ENCODE measurements at places on chromosomes 11 and 22.

DNA sequence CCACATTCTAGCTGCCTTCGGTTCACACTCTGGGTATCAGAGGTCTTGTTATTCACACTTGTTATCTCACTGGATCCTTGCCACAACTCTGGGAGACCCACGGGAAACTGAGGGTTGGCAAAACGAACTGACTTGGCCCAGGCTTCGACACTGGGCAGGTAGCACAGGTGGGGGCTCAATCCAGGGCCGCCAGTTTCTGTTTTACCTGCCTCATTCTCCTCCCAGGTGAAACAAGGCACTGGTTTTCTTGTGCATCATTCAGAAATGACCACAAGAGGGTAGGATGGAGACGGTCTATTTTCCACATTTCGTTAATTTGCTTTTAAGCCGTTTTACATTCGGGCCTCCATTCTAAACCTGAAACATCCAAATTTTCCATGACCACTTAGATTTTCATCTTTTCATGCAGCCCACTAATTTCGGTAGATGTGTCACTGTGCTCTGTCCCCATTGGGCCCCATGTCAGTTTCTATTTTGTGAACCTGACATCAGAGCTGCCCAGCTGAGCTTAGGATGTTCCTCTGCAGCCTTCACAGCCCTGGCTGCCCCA is 108.1 kb downstream of the KIAA1671 start:
- no peak for DNase-seq

GRCh38 chr11:15104166-15104565 is 10.6 kb upstream of the INSC start:
- DNase-seq, result no peak

GRCh38 chr22:39916496-39916895 is 15.6 kb downstream of the GRAP2 start:
- no peak for DNase-seq

- DNase-seq, result no peak
Observed at GRCh38 chr22:27546157-27546935, 255.2 kb downstream of the MN1 start.

DNA sequence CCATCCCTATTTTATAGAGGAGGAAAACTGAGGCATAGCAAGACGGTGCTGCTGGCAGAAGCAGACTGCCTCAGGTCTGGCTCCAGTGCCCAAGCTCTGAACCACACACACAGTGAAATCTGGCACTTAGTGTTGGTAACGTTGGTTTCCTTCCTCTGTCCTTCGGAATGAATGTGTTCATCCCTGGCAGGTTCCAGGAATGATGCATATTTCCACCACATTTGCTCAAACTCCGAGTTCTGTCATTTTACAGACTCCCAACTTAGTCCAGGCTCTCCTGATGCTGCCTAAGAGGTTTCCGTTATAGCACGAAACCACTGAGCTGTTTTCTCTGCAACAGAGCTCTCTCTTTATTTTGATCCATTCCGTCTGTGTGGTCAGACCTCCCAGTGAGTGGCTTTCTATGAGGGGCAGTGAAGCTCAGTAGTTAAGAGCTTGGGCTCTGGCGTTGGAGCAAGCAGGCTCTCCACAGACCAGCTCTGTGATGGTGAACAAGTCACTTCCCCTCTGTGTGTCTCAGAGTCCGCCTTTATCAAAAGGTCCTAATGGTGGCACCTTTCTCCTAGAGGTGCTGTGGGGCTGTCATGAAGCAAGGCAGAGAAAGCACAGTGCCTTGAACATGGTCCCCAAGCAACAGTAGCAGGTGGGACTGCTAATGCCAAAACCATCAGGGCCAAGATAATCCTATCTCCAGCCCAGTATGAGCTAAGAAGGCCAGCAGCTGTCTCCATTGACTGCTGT is 200.3 kb downstream of the MYO18B start:
- no peak for DNase-seq

GRCh38 chr22:37284805-37285355 is 2.6 kb downstream of the CYTH4 start:
- no peak for DNase-seq

- DNase-seq, result no peak
Observed at GRCh38 chr11:10294290-10294953, 403 bp upstream of the SBF2 start.

GRCh38 chr11:41989823-41990380 is 530.5 kb upstream of the LRRC4C start:
- DNase-seq, result no peak

- no peak for DNase-seq
Observed at GRCh38 chr11:12640926-12641849, 33.0 kb upstream of the TEAD1 start.

DNA sequence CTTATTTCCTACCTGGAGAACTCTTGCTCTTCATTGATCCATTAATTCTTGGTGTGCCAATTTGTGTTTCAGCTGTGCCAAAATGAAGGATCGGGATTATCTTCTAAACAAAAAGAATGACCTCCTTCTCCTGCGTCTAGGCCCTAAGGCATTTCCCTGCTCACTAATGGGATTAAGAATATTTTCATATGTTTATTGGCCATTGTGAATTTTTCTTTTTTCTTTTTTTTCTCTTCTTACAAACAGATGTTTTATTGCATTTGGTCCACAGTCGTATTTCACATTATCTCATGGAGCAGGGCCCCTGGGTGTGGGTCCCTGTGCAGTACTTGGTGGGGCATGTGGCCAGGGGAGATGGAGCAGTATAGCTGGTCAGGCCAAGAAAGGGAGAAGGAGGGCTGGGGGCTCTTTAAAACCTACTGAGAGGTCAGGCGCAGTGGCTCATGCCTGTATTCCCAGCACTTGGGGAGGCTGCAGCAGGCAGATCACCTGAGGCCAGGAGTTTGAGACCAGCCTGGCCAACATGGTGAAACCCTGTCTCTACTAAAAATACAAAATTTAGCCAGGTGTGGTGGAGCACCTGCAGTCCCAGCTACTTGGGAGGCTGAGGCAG is 35.3 kb upstream of the HORMAD2 start:
- no peak for DNase-seq

DNA sequence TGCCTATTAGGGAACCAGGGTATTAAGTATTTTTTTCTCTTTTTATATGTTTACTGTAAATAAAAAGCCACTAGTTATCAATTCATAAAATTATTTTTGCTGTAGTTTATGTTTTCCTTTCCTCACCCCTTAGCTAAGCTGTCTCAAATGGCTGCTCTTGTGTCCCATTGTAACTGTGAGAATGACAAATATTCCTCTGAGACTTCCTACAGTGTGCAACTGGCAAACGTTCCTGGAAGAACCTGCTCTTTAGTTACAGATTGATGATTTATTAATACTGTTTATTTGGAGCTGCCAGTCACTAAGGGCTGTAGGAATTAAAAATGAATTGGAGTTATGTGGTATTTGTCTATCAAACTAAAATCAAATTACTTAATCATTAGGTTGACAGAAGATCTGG is 675.4 kb upstream of the ARHGAP42 start:
- no peak for DNase-seq

- DNase-seq, result no peak
Observed at GRCh38 chr11:111418436-111418787, 39.3 kb upstream of the POU2AF1 start.

GRCh38 chr22:40326905-40327735 is 19.2 kb upstream of the ADSL start:
- no peak for DNase-seq

DNA sequence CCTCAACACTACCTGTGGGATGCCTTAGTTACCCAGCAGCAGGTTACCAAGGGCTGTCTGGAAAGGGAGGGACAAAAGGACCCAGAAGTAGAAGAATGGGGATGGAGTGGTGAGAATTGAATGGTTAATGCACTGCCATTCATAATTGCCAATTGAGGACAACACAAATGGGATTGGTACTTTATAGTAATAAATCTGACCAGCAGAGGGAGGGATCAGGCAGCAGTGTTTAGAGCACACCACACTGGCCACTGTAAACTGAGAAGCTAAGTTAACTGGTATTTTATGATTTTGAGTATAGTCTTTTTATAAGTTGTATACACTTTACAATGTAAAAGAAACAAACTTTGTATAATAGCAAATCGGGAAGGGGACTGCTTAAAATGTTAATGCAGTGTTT is 10.7 kb downstream of the TBRG1 start:
- no peak for DNase-seq

- DNase-seq, result no peak
Observed at GRCh38 chr11:35138058-35138457, 913 bp upstream of the CD44 start.

- no peak for DNase-seq
Observed at GRCh38 chr11:46367244-46367915, 14.1 kb upstream of the MDK start.

DNA sequence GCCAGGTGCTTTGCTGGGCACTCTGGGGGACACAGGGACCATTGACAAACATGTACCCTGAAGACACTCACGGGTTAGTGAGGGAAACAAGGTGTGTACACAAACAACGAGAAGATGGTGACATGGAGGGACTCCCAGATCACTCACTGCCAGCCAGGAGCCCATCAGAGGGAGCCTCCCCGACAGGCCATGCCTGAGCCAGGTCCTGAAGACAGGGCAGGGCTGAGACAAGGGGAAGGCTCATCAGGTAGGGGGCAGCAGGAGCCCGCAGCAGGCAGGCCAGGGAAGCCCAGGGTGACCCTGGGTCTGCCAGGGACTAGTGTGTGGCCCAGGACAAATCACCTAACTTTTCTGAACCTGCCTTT is 127.9 kb downstream of the BUD13 start:
- DNase-seq, result no peak

DNA sequence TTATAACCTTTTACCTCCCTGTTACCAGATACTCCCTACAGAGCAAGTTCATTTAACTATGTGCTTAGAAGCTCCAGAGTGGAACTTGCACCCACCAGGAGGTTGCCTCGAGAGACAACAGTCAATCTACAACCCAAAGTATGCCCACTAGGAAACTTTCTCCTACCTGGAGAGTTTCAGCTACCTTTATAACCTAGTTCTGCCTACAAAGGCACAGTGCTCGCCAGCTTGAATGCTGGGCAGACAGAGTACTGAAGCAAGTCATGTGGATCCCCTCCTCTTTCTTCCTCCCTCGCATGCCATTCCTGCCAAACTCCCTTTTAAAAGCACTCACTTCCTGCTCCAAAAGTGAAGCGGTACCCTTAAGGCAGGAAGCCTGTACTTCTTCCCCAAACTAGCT is 258.9 kb downstream of the SWAP70 start:
- DNase-seq, result no peak

GRCh38 chr22:25668437-25668836 is 73.6 kb upstream of the MYO18B start:
- no peak for DNase-seq

- no peak for DNase-seq
Observed at GRCh38 chr22:46851941-46852340, 89.5 kb downstream of the TBC1D22A start.

GRCh38 chr22:45308957-45309421 is 745 bp upstream of the FAM118A start:
- no peak for DNase-seq

DNA sequence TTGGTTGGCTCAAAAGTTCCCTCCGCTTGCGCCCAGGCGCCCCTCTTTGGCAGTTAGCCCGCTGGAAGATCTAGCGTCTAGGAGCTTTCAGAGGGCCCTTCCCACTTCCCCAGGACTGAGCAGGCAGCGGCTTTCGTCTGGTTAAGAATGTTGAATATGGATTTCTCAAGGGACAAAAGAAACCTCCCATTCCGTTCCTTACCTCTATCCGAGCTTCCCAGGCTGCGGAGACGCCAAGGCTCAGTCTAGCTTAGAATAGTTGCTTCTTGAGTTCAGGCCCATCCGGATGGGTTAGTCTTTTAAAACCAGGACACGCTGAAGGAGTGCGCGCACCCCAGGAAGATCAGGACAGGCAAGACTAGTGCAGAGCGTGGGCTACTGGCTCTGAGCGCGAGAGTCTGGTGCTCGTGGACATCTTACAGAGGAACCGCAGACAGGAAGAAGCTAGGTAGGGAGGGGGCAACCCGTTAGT is 1.6 kb downstream of the NELL1 start:
- DNase-seq, result no peak

GRCh38 chr22:48362721-48363404 is 1464.8 kb downstream of the BRD1 start:
- DNase-seq, result no peak

- DNase-seq, result no peak
Observed at GRCh38 chr11:44979543-44980399, 29.1 kb upstream of the TP53I11 start.

GRCh38 chr11:66150725-66151124 is 80.7 kb downstream of the PACS1 start:
- no peak for DNase-seq

GRCh38 chr11:44630511-44631210 is 65.2 kb downstream of the CD82 start:
- no peak for DNase-seq

DNA sequence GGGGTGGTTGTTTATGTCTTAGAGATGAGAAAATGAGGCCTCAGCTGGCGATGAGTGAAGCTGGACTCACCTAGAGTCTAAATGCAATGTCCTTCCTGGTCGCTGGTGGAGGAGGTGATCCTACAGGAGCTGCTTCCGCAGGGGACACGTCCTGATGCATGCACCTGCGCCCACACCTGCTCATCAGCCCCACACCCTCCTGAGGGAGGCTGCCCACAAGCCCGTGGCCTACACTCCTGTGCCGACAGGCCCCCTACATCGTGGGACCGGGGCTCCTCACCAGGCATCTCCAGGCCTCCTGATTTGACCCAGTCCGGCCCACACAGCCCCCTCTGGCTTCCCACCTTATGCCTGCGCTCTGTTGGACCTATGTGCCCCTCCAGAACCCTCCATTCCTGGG is 857.2 kb downstream of the TBC1D22A start:
- no peak for DNase-seq

DNA sequence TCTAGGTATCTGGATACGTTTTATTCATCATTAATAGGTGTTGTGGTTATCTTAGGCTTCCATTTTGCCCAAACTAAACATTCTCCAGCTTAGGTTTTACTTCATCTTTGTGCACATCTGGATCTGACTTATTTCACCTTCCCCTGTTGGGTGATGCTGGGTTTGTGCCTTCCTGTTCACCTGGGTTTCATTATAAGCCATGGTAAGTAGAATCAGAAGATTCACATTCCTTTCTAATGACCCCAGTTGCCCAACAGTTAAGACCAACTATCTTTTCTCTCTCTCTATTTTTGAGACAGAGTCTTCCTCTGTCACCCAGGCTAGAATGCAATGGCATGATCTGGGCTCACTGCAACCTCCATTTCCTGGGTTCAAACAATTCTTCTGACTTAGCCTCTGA is 44.6 kb downstream of the LMO2 start:
- no peak for DNase-seq

- DNase-seq, result no peak
Observed at GRCh38 chr11:114246321-114247069, 49.7 kb upstream of the NNMT start.

GRCh38 chr11:111612224-111612623 is 10.0 kb downstream of the SIK2 start:
- no peak for DNase-seq

GRCh38 chr11:32341620-32342613 is 93.4 kb downstream of the WT1 start:
- DNase-seq, result no peak

- no peak for DNase-seq
Observed at GRCh38 chr11:2318123-2318522, 16.3 kb downstream of the TSPAN32 start.

GRCh38 chr11:74577624-74578396 is 14.6 kb upstream of the POLD3 start:
- peak; percentile 31 for DNase-seq

All from smooth muscle cell of the brain vasculature (primary cell).